Stimulated activated CD4-positive, alpha-beta T cell treated with anti-CD3 and anti-CD28 coated beads, TNF-alpha, amount 100 ng/mL, for 24 hours (primary cell): ENCODE measurements at places on chromosomes 11 and 22.
A peak's percentile ranks its signal among the peaks of the same experiment; 100 is the strongest.

GRCh38 chr11:119012629-119013170, 5.4 kb downstream of the RPS25 start:
- DNase-seq: no peak

DNA sequence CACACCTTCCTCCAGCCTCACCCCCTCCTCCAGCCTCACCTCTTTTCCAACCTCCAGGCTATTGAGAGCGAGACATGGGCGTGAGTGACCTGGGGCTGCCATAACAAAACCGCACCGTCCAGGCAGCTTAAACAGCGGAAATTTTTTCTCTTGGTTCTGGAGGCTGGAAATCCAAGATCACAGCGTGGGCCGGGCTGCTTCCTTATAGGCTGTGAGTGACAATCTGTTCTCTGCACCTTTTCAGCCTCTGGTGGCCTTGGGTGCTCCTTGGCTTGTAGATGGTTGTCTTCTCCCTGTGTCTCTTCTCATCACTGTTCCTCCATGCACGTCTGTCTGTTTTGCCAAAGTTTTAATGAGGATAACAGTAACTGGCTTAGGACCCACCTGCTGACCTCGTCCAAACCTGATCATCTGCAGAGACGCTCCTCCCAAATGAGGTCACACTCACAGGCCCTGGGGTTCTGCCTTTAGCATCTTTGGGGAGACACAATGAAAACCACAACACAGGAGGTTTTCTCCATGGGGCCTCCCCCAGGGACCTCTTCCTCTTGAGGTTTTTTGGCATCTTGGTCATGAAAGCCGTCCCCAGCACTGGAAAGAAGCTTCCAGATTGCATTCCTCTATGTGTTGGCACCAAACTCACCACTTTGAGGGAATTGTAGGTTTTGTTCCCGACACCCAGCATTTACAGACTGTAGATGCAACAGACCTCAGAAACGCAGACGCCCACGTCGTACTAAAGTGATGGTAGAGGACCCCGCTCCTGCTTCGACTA, 878.1 kb downstream of the BRD1 start:
- no peak for DNase-seq

DNA sequence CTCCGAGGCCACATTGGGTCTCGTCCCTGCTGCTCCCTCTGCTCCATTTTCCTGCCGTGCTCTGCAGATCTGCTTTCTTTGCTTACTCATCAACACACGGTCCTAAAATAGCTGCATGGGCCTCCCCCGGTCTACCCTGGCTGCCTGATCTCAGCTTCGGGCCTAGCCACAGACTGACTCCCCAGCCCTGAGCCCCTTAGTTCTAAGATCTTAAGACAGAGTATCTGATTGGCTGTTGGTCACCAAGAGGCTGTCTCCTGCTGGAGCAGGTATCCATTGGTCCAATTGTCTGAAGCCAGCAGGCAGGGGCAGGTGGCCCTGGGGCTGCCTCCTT, 53.7 kb upstream of the NECTIN1 start:
- DNase-seq: no peak

GRCh38 chr22:27573280-27574001, 228.1 kb downstream of the MN1 start:
- DNase-seq: no peak

- DNase-seq: no peak
Observed at GRCh38 chr11:100639140-100639539, 47.9 kb upstream of the ARHGAP42 start.

DNA sequence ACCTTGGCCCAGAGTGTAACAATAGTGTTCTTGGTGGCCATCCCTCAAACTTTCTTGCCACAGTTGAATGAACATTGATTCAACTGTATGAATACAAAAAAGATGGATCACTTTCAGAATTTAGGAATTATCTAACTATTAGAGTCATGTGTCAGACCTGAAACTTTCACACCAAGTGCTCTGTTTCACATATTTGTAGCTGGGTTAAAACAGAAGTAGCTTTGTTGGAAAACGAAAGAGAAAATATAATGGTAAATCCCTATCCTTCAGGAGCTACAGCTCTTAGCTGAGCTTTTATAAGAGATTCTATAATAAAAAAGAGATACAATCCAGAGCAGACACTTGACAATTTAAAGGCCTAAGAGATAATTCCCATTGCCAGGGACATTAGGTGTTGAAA, 719.3 kb downstream of the JRKL start:
- DNase-seq: no peak

DNA sequence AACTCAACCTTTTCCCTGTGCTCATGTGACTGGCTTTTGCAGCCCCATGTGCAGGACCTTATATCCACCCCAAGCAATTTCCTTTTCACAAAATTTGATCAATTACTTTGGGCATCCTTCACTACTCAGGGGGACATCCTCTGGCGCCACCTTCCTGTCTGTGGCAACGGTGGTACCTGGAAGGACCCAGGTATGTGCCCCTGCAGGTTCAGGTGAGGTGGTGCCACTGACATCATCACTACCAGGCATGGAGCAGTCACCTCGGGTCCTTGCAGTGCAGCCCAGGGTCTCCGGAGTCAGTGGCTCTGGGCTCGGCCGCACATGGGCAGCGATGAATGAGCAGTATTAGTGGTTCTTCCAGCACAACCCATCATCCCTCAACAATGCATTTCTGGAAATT, 37.7 kb upstream of the B3GAT1 start:
- no peak for DNase-seq

DNA sequence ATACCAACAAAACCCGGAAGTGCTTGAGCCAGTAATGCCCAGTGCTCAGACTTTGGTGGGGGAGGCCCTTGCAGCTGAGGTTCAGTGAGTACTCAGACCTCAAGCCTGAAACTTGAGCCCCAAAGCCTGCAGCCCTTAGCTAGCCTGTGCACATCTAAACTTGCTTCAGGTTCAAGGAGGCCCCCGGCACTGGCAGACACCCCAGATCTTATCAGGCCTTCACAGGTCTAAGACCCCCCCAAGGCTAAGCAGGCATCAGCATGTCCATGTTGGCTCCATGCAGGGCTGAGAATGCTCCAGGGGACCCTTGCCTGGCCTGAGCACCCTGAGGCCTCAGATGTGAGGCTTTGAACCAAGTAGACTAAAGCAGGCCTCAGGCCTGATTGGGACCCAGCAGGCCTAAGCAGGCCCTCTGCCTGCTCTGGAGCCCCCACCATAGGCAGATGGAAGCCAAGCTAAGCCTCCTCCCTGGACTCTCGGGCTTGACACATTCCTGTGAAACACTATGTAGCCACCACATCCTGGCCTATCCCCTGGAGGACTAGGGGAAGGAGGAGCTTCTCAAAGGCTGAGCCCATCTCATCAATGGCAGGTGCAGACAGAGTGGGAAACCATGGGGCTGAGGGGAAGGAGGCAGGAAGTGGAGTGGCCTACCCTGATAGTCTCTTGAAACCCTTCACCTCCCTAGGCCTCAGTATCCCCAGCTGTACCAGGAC, 1.2 kb upstream of the CASTOR1 start:
- DNase-seq: no peak

- DNase-seq: no peak
Observed at GRCh38 chr11:112227471-112227870, 1.2 kb downstream of the PTS start.

DNA sequence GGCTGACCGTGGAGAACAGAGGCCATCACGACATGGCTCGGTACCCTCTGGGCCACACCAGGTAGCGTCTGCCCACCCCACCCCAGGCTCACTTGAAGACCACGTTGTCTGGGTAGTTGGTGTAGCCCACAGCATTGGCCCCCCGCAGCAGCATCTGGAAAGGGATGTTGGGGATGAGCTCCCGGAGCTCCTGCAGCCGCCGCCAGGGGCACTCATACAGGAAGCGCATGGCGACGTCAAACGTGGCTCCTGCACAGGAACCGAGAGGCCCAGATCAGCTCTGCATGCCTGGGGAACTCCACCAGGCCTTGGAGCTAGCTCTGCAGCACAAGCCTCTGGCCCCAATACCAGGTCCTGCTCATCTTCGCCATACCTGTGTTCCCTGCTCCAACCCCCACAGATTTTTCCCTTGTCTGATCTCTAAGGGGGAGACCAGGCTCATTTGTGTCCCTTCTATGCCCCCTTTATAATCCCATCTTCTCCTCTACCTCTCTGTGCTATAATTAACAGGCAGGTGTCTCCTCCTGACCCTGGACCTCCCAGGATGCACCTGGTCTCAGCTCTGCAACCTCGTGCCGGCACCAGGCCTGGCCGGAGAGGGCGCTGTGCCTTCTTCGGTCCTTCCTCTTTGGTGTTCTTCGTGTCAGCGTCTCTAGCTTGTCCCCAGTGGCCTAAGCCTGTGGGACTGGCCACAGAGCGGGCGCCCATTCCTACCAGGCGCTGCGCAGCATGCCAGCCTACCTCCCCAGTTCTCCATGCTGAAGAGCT, 5.0 kb upstream of the LRFN4 start:
- DNase-seq: no peak

DNA sequence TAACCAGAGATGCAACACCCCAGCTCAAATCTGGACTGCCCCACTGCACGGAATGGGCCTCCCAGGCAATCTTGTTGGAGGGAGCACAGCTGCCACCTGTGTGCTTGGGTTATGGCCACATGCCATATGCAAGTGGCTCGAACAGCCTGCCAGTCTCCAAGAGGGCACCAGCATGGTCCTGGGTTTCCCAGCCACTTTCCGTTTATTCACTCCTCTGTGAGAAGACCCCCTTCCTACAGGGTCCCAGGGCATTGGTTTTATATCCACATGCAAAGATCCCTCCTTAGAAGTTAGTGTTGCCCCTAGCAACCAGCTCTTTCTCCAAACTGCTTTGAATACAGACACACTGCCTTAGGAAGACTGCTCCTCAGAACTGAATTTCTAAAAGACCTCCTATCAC, 487.8 kb downstream of the BUD13 start:
- no peak for DNase-seq

- peak; percentile 45 for DNase-seq
Observed at GRCh38 chr11:2898366-2899079, 12.9 kb upstream of the CDKN1C start.

- DNase-seq: no peak
Observed at GRCh38 chr11:3077189-3077836, 20.1 kb upstream of the CARS1 start.

GRCh38 chr11:101498891-101499290, 84.9 kb downstream of the TRPC6 start:
- DNase-seq: no peak

DNA sequence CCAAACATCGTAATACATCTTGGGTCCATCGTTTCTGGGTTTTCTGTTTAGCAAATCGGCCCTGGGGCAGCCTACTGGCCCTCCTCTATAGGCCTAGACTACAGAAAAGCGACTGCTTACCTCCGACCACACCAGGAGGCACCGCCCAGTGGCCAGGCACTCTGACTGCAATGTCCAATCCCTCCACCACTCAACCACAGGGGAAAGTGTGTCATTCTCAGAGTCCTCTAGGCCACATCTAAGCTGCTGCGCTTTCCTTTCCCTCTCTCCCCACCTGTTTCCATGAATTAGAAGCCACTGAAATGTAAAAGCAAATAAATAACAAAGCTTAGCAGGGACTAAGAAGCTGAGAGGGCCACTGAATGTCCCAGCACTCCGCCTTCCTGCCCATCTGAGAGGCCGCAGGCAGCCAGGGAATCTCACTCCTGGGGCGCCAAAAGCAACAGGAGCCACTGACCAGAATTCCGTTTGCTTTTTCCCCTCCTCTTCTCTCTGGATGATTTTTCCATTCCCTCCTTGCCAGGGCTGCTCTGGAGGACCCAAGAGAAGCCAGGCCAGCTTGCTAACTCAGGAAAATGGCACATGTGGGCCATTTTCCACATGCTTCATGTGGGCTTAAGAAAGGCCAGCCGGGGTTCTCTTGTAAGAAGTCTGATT, 50.1 kb upstream of the FLI1 start:
- no peak for DNase-seq

- peak; percentile 19 for DNase-seq
Observed at GRCh38 chr11:44949160-44950030, 1.3 kb downstream of the TP53I11 start.

DNA sequence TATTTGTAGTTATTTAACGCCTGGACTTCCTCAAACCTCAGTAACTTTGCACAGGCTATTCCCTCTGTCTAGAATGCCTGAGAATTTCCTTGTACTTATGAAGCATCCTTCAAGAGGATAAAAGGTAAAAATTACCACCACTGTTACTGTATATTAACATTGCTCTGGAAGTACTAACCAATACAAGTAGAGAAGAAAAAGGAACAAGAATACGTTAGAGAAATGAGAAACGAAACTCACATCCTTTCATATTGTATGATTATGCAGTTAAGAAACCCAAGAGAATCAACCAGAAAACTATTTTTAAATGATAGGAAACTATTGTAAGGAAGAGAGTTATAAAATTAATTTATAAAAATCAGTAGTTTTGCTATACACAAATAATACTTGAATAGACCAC, 48.2 kb upstream of the OR5P2 start:
- DNase-seq: no peak

GRCh38 chr11:100908746-100909145, 220.9 kb downstream of the PGR start:
- no peak for DNase-seq

DNA sequence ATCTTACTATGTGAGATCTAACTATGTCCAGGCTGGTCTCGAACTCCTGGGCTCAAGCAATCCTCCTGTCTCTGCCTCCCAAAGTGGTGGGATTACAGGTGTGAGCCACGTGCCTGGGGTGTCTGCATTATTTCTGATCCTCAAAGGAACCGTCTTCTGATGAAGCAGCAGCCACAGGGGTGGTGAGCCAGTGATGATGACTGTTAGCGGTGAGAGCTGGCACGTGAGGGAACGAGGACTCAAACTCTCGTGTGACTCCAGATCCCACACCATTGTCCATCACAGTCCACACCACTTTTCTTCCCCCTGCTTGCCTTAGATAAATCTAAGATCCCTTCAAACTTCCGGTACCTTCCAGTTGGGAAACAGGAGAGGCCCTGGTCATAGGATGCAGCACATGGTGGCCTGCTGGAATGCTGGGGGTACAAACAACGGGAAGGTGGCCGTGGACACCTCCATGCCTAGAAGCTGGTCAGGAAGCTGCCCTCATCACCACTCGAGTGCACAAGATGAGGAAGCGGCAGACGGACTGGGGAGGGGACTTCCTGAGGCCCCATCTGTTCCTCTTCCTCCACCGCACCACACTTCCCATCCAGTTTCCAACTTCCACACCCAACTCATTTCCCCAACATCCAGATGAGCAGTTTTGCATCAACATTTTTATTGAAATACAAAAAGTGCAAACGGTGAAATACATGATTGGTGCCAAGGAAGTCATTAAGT, 23.8 kb downstream of the ARHGAP1 start:
- DNase-seq: no peak

GRCh38 chr11:20161923-20162744, 1.9 kb upstream of the DBX1 start:
- no peak for DNase-seq

GRCh38 chr22:36056980-36057379, 28.4 kb upstream of the RBFOX2 start:
- DNase-seq: no peak

DNA sequence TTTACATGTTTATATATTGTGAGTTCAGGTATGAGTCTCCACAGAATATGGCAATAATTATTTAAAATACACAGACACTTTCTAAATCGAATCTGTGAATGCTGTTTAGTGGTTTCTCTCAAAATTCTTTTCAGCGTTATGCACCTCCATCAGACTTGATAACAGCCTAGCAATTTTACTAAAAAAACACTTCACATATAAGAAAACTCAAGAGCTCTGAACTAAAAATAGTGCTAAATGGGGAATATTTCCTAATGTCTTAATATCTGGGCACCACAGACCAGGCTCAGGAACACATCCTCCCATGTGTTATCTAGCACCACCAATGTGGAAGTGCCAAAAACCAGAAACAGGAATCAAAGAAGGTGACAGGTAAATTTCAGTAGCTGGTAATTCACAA, 47.9 kb downstream of the ARHGAP32 start:
- DNase-seq: no peak

- DNase-seq: peak; percentile 49
Observed at GRCh38 chr11:6693342-6694228, 10.4 kb upstream of the MRPL17 start.
